ENCODE measurements at places on chromosomes 2 and 18. TPM values are rescaled to one million over a fixed set of nuclear protein-coding genes. Genes with fewer than 3 reads are reported as not detected.

- DNase-seq = no peak
Observed at GRCh38 chr18:23101861-23102432, 33.3 kb upstream of the CABLES1 start.

GRCh38 chr2:136185981-136186776 lies 68.2 kb upstream of the CXCR4 start:
- no peak for DNase-seq

GRCh38 chr2:172131713-172132555 lies 29.2 kb upstream of the DLX2 start:
- DNase-seq = no peak

- DNase-seq = no peak
Observed at GRCh38 chr2:182416191-182416590, 10.6 kb downstream of the PDE1A start.

The ANO7 gene
- 0.89 TPM for total RNA-seq

The ATP6V1B1 gene
- 0.39 TPM for total RNA-seq

- DNase-seq = no peak
Observed at GRCh38 chr18:54557958-54558357, 33.1 kb upstream of the DYNAP start.

- no peak for DNase-seq
Observed at GRCh38 chr2:232926431-232926939, 56.4 kb downstream of the SNORC start.

- DNase-seq = peak; percentile 24
Observed at GRCh38 chr18:68262690-68263294, 452.1 kb downstream of the TMX3 start.

The KYNU gene
- 1.4 TPM for total RNA-seq

GRCh38 chr2:199902486-199903110 lies 8.5 kb upstream of the C2orf69 start:
- no peak for DNase-seq

The GPR55 gene
- total RNA-seq = not detected

GRCh38 chr2:95399061-95399460 lies 3.4 kb upstream of the FAHD2A start:
- no peak for DNase-seq

The ST8SIA5 gene
- 3.3 TPM for total RNA-seq

GRCh38 chr18:8657050-8657820 lies 48.0 kb downstream of the RAB12 start:
- DNase-seq = no peak

The TTC32 gene
- total RNA-seq = 18.8 TPM

DNA sequence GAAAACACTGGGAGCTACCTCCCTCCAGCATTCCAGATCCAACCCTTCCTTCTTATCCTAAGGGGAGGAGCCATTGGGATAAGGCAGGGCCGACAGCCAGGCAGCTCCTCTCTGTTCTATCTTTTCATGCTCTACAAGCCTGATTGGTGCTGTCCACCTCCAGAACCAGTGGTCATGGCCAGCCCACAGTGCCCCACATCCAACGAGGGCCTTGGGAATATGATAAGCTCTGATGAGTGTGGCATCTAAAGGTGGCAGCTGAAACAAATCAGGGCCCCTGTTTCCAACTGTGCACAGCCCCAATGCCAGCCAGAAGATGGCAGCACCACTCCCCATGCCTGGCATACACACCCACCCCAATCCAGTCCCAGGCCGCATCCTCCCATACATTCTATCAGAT lies 329.3 kb downstream of the C1D start:
- no peak for DNase-seq

The TCF23 gene
- not detected for total RNA-seq

The WDR43 gene
- total RNA-seq = 39.0 TPM

DNA sequence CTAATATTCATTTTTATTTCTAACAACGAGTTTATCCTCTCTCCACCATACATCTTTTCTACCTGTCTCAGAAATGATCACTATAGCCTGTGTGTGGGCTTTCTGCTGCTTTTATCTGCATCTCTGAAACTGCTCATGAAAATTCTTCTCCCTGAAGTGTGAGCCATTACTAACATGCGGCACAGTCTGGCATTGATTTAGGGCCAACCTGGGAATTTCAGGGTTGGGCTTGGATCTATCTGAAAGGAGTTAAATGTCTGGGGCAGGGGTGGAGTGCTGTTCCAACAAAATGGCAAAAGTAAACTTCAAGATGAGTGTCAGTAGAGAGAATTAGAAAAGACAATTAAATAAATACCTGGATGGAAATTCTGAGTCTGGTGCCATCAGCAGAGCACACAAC lies 198.2 kb upstream of the OSR1 start:
- DNase-seq = no peak
